Sciatic nerve (tissue), 2 donors: ENCODE measurements at places on chromosomes 3 and 15. TPM values are rescaled to one million over a fixed set of nuclear protein-coding genes. Genes with fewer than 3 reads are reported as not detected.

- DNase-seq = no peak
Measured at GRCh38 chr3:140850210-140850955, 91.3 kb upstream of the SLC25A36 start.

DNA sequence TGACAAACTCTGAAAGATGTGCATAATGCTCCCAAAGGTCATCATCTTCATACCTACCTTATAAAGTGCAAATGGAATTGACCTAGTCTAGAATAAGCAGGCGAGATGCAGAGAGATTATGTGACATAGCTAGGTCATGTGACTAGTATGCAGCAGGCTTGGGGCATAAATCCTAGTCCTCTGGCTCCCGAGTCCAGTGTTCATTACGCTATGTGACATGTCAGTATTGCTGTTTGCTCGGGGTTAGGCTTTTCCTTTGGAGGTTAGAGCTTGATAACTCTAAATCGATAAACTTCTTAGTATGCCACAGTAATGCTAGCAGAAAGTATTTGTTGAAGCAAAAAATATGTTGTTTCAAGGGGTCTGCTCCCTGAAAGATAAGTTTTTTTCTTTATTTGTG lies 481.7 kb upstream of the TPRG1 start:
- no peak for DNase-seq

DNA sequence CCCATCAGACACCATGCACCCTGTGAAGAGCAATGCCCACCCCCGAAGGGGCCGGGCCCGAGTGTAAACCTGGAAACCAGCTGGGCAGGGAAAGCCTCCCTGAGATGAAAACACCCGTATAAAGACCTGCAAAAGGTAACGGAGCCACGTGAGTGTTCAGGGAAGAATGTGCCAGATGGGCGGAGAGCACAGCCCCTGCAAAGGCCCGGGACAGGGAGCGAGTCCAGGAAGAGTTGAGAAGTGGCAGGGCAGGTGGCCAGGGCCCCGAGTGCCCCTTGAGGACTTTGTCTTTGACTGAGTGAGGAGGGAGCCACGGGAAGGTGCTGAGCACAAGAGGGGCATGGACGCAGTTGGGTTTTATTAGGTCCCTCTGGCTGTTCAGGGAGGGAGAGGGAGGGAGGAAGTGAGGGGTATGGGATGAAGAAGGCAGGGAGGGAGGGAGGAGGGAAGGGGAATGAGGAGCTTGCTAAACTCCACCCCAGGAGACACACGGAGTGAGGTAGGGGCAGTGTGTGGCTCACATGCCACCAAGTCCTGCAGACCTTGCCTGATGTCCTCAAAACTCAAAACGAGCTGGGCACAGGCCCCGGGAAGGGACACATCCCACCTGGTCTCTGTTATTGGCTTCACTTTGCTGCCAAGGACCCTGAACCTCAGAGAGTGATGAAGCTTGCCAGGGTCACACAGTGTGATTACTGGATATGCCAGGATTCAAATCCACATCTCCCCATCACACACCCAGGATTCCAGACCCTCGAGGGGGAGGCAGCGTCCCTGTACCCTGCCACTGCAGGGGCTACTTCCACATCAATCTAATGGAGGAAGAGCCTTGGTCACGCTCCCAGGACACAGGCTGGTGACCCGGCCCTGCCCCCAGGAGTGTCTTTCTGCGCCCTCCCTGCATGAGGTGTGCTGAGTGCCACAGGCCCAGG lies 49.1 kb upstream of the IQSEC1 start:
- no peak for DNase-seq

DNA sequence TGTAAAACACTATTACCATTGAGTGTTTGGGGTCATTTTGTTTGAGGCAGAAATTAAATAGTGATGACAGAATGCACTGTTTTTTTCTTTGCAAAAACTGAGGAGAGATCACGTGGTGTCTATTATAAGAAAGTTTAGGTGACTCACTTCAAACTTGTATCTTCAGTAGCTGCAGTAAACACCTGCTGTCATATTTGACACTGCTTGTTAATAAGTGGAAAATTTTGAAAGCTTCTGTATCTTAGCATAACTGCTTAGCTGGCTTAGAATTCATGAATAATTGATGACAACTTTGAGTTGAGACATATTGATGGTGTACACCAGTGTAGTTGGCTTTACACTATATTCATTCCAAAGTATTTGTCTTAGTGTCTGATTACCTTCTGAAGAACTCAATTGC lies 29.7 kb upstream of the MDFIC2 start:
- DNase-seq = no peak

TICRR gene
- 0.22 TPM for total RNA-seq

DNA sequence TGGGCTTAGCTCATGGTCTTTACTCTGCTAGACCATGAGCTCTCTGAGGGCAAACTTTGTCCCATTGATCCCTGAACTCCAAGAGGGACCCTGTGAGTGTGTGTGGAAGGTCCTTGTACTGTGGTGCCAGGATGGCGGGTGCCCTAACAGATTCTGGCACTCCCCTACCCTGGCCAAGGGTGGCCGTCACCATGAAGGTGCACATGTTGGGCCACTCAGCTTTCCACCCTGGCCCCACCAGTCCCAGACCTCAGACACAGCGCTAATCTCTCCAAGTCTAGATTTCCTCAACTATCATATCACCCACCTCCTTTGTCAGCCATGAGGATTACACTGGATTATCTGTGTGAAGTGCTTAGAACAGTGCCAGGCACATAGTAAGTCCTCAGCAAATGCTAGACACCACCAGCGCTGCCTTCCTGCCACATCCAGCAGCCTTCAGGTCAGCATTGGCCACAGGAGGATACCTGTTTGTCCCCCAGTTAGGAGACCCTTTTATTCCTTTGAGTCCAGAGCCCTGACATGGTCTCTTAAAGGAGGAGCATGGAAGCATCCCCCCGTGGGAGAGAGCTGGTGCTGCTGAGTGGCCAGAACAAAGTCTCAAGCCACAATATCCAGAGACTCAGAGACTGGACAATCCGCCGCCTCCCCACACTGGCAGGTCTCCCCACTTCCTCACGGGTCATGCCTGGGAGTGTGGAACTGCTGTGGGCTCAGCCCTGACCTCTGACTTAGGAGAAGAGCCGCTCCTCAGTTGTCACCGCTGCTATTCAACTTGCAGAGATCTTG lies 44.5 kb upstream of the SLCO2A1 start:
- DNase-seq = no peak

DNA sequence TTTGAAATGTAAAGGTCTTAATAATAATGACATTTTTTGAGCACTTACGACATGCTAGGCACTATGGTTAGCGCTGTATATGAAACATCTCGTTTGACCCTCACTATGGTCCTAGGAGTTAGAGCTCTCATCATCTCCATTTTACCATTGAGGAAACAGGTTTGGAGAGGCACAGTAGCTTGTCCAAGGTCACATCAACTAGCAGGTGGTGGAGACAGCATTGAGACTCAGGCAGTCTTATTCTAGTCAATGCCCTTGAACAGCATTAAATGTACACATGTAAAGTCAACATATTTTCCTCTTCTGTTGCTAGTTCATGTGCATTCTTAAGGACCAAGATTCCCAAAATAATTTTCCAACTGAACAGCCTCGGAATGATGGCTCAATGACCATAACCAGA lies 4.8 kb downstream of the ARHGEF3 start:
- DNase-seq = no peak

DNA sequence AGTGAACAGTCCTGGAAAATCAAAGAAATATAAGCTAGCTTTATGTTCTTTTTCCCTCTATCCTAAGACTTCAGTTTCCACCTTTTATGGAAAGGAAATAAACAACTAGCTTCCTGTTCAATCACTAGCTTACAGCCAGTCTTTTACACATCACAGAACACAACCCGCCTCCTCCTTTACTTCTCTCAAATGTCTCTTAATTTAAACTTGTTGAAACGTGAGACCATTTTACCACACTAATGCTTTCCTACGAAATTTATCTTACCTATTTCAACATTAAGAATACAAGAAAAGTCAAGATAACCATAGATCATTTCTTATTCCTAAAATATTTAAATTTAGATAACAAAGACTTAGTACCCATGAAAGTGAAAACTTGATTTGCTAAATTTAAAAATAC lies 6.2 kb downstream of the PRTG start:
- DNase-seq = no peak
